ENCODE measurements at places on chromosomes 11 and 22. TPM values are rescaled to one million over a fixed set of nuclear protein-coding genes. Genes with fewer than 3 reads are reported as not detected.

GRCh38 chr11:123206791-123207434 lies 11.9 kb upstream of the CLMP start:
- DNase-seq: no peak

DNA sequence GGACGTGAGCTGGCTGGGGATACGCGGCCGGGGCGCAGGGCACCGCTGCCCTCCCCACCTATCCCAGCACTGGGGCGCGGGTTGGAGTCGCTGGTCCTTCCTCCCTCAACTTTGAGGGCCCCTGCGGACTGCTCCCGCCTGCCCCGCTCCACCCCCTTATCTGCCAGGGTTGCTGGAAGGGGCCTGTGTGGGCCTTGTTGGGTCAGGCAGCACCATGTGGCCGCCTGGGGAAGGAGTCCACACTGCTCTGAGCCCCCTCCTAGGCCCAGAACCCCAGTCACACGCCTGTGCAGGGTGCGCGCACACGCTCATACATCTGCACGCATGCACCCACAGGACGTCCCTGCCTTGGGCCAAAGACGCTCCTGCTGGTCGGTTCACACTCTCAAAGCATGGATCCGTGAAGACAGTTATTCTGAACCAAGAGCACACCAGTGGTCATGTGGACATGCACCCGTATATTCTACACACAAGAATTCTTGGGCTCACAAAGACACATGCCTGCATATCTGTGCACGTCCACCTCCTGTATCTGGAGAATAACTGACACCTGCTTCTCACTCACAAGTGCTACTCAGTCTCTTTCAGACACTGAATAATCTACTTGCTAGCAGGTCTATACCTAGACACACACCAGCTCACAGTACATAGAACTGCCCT lies 710 bp downstream of the TUB start:
- DNase-seq: no peak

- DNase-seq: no peak
These were observed 101.9 kb downstream of the ARL14EP start for GRCh38 chr11:30424844-30425243.

DNA sequence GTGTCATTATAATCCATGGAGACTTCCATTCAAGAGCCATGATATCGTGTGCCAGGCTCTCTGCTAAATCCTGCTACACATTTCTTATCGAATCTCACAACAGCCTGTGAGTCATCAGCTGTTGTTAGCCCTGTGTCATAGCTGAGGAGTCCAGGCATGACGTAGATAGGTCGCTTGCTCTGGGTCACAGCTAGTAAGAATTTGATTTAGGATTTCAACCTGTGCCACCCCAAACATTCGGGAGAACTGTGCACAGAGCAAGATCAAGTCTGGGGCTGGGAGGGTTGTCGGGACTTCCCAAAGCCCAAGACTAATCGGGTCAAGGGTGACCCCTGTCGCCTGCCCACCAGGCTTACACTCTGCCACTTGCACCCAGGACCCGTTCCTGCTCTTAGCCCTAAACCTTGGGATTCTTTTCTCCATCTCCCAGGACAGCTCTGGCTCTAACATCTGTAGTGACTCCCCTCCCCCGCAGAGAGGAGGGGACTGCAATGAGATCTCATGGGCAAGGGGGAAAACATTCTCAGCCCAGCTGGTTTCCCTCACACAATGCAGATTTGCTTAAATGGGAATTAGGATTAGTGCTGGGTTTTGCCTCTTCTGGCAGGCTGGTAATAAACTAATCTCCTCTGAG lies 34.3 kb downstream of the TSPAN18 start:
- peak; percentile 68 for DNase-seq

Gene C11orf91
- not detected for total RNA-seq
